GM12892 (cell line): ENCODE measurements at places on chromosomes 1 and 21.

- no peak for DNase-seq
These were observed 171.5 kb upstream of the IRF2BP2 start for GRCh38 chr1:234781241-234782065.

- DNase-seq: peak; percentile 32
These were observed 429 bp downstream of the SRRM1 start for GRCh38 chr1:24643363-24644099.

DNA sequence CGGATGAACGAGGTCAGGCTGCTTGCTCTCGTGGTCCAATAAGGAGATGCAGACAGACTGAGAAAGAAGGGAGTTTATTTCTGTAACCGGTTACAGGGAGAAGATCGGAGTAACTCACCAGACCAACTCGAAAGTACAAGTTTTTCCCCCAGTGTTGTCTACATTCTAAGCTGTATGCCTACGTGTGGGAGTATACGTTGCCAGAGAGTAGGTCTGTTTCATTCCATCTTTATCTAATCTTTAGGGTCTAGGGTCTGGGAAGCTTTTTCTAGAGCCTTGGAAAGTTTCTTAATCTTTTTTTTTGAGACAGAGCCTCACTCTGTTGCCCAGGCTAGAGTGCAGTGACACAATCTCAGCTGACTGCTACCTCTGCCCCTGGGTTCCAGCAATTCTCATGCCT lies 4.7 kb upstream of the PADI1 start:
- DNase-seq: no peak

GRCh38 chr1:159851407-159851806 lies 11.1 kb downstream of the VSIG8 start:
- no peak for DNase-seq

- no peak for DNase-seq
These were observed 2.9 kb upstream of the GPR25 start for GRCh38 chr1:200869753-200870391.

GRCh38 chr1:202229376-202229775 lies 35.8 kb downstream of the LGR6 start:
- DNase-seq: no peak

DNA sequence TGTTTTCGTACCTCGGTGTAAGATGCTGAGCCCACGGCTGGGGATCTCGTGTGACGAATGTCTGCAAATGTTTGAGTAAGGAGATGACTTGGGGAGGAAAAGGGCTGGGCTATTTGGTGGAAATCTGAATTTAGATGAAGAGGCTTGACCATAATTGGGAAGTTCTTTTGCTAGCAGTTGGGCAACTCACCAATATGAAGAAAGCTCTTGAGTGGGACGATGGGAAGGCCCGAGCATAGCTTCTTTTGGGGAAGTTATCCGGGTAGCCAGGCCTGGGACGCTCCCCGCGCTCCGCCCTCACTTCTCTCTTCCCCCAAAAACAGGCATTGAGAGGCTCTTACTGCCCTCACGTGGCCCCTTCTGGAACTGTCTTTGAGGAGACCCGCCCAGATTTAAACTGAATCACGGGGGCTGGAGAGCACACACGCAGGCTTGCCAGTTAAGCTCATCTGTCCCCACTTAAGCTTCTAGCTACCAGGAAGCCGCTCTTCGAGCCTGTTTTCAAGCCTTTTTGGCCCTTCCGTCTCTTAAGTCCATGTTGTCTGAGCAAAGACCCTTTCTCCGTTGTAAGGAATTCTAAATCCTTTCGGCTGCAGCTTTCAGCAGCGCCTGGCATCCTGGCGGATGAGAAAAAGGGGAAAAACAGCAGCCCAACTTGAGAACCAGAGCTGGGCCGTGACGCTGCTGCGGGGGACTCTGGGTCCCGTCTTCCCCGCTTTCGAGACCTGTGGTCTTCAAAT lies 93.1 kb downstream of the NID1 start:
- peak; percentile 59 for DNase-seq

- DNase-seq: no peak
These were observed 91.0 kb upstream of the TMEM51 start for GRCh38 chr1:15062479-15063099.

DNA sequence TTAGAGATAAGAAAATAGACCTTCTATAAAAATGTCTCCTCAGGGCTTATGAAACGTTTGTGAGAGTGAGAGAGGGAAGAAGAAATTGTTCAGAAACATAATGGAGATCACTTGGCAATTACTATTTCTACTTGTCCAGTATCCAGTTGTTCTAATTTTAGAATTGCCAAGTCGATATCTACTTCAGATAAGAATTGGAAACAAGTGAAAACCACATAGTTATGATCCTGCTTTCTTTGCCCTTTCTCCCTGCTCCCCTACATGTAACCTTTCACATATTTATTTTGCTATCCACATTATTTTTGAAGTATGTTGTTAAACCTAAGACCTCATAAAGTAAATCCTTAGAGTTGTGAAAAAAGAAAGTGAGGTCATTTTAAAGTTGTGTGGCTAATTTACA lies 1154.7 kb upstream of the ADGRL2 start:
- DNase-seq: no peak

- DNase-seq: no peak
These were observed 339.7 kb upstream of the PROX1 start for GRCh38 chr1:213647864-213648650.

DNA sequence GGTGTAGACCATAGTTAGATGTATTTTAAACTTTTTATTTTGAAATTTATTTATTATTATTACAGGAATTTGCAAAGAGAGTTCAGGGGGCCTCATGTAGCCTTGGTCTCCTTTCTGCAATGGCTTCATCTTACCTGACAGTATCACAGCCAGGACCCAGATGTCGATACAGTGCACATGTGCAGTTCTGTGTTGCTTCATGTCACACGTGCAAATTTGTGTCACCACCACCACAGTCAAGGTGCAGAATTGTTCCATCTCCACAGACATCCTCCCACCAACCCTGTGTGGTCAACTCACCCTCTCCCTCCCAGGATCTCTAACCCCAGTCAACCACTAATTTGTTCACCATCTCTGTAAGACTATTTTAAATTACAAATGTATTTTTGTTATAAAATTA lies 184.5 kb downstream of the CAMTA1 start:
- DNase-seq: no peak

GRCh38 chr1:176101951-176102642 lies 105.0 kb downstream of the COP1 start:
- DNase-seq: no peak

DNA sequence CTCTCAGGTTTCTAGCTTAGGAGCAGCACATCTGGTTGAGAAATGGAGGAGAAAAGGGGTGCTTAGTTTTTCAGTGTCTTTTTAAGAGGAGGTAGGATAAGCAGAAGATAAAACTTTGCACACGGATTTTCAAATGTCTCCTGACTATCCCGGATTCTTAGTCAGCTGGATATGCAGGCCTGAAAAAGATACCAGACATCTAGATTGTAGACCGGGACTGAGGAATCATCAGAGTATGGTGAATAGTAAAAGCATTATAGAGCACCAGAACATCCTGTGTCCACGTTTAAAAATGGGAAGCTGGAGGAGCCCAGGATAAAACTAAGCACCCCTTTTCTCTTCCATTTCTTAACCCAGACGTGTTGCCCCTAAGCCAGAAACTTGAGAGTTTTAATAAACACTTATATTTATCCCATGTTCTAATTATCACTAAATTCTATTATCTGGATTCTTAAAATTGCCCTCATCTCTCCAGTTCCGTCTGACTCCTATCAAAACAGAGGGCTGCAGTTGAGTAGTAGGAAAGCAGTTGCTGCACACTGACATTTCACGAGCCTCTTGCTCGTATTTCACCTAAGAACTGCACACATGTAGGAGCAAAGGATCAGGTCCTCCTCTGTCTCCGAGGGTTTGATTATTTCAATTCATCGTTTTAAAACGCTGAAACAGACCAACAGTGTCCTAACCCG lies 609 bp downstream of the PIGK start:
- no peak for DNase-seq

DNA sequence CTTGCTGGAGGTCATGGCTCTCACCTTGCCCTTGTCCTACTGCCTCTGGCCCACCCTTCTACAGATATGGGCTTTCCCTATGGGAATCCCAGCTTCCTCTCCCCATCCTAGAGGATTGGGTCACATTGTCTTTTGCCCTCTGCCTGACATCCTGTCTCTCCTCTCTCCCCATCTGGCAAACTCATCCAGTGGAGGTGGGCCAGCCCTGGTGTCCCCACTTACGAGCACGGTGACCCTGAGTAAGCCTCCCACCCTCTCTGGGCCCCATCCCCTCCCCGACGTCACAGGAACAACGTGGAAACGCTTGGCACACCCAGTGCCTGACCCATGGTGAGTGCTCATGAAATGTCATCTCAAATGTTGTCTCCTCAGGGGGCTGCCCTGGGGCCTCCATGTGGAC lies 56.1 kb upstream of the ID3 start:
- DNase-seq: no peak

GRCh38 chr1:23423415-23424292 lies 894 bp downstream of the TCEA3 start:
- no peak for DNase-seq

DNA sequence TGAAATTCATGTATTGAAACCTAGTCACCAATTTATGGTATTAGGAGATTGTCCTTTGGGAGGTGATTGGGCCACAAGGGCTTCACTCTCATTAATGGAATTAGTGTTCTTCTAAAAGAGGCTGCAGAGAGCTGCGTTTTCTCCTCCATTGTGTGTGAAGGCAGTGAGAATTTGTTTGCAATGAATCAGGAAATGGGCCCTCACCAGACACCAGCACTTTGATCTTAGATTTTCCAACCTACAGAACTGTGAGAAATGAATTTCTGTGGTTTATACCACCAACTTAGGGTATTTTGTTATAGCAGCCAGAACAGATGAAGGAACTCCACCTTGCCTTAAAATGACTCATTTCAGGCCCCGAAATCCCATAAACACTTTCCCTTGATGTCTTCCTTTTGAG lies 544.2 kb downstream of the RWDD3 start:
- no peak for DNase-seq

GRCh38 chr1:242787968-242788367 lies 263.5 kb upstream of the PLD5 start:
- DNase-seq: no peak

- DNase-seq: no peak
These were observed 30.2 kb downstream of the GBP2 start for GRCh38 chr1:89095737-89096136.

DNA sequence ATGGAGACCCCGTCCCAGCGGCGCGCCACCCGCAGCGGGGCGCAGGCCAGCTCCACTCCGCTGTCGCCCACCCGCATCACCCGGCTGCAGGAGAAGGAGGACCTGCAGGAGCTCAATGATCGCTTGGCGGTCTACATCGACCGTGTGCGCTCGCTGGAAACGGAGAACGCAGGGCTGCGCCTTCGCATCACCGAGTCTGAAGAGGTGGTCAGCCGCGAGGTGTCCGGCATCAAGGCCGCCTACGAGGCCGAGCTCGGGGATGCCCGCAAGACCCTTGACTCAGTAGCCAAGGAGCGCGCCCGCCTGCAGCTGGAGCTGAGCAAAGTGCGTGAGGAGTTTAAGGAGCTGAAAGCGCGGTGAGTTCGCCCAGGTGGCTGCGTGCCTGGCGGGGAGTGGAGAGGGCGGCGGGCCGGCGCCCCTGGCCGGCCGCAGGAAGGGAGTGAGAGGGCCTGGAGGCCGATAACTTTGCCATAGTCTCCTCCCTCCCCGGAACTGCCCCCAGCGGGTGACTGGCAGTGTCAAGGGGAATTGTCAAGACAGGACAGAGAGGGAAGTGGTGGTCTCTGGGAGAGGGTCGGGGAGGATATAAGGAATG lies 505 bp downstream of the LMNA start:
- DNase-seq: no peak

GRCh38 chr21:26801498-26801897 lies 43.7 kb downstream of the ADAMTS1 start:
- no peak for DNase-seq

GRCh38 chr1:216332003-216332402 lies 91.2 kb downstream of the USH2A start:
- no peak for DNase-seq

DNA sequence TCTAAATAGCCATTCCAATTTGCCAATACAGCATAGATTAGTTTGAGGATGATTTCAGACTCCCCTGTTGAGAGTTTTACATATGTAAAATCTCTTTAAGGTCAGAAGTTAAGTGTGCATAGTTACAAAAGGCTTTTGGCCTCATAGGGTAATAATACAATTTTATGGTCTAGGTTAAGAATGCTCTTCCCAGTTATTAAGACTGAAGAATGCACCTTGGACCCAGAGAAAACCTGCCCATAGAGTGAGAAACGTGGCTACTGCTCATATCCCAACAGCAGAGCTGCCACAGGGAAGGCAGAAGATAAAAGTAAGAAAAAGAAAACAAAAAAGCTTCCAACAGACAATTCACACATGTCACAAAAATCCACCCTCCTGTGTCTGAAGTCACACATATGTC lies 255.9 kb downstream of the LMO4 start:
- DNase-seq: no peak

- DNase-seq: no peak
These were observed 9.7 kb upstream of the PRDX6 start for GRCh38 chr1:173467426-173467825.

- DNase-seq: no peak
These were observed 158.1 kb downstream of the ST6GALNAC3 start for GRCh38 chr1:76232666-76233065.
